ENCODE measurements at places on chromosomes 4 and X. TPM values are rescaled to one million over a fixed set of nuclear protein-coding genes. Genes with fewer than 3 reads are reported as not detected.

DNA sequence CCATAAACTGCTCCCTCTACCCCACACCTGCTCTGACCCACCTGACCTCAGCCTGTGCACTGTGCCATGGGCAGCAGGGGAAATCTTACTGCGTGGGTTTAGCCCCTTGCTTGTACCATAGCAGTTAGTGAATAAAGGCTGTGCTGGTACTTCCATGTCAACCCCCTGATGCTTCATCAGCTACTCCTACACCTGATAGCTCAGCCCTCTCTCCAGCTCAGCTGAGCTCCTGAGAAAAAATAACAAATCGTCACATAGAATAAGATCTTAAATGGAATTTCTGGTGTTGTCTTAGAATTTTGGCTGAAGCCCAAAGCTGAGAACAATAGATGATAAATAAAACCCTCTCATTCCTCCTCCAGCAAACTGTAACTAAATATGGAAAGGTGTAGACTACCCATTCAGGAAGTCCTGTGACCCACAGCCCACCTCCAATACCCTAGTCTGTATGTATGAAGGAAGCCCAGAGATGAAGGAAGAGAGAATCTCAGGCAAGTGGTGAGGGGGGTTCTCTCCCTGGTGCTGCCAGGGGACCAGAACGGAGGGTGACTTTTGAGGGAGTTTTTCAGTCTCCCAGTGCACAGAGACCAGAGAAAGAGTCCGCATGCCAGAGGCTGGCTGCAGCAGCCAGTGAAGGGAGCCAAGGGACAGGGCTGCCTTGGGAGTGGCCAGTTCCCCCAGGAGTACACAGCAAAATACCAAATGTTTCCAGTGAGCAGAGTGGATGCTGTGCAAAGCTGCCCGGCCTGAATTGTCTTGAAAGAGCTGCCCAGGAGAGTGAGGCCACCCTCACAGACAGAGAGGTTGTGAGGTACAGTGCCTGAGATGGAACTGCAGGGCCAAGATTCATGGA lies 227.3 kb downstream of the QDPR start:
- no peak for DNase-seq
- no peaks in the 10 kb centered on the region for H3K4me1 ChIP-seq
- no peaks in the 10 kb centered on the region for H3K36me3 ChIP-seq
- no peak overlapping the region for H3K4me3 ChIP-seq
- H3K27me3 ChIP-seq: no peaks in the 10 kb centered on the region

GRCh38 chr4:148961526-148961925 lies 519.3 kb upstream of the NR3C2 start:
- no peaks in the 10 kb centered on the region for H3K36me3 ChIP-seq
- DNase-seq: no peak
- no peak overlapping the region for H3K4me3 ChIP-seq
- H3K27ac ChIP-seq: no peak overlapping the region
- H3K4me1 ChIP-seq: no peaks in the 10 kb centered on the region
- H3K27me3 ChIP-seq: no peaks in the 10 kb centered on the region

DNA sequence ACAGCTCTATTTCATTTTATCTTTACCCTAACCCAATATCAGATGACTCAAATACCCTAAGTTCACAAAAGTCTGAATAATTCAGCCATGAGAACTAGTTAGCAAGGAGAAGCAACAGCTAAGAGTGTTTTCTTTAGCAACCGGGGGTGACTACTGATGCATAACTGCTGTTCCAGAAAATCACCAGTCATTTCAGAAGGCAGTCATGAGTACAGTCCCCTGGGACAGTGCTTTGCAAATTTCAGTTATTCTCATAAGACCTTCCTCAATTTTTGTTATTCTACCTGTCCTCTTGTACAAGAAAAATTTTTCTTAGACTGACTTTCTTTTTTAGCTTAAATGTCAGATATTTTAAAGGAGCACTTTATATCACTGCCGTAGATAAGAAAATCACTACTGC lies 16.4 kb downstream of the BANK1 start:
- no peaks in the 10 kb centered on the region for H3K27me3 ChIP-seq
- no peaks in the 10 kb centered on the region for H3K36me3 ChIP-seq
- H3K4me3 ChIP-seq: no peak overlapping the region
- no peak for DNase-seq
- H3K27ac ChIP-seq: no peak overlapping the region

- peak overlapping the region; percentile 59 for H3K27ac ChIP-seq
- DNase-seq: peak; percentile 70
- H3K4me1 ChIP-seq: peaks cover 21% of the 10 kb centered on the region
- H3K4me3 ChIP-seq: peak overlapping the region; percentile 54
- no peaks in the 10 kb centered on the region for H3K27me3 ChIP-seq
Measured at GRCh38 chr4:11471618-11472017, 42.9 kb upstream of the HS3ST1 start.

GRCh38 chrX:13254076-13254785 lies 65.6 kb downstream of the ATXN3L start:
- no peaks in the 10 kb centered on the region for H3K4me1 ChIP-seq
- no peaks in the 10 kb centered on the region for H3K27me3 ChIP-seq
- peak overlapping the region; percentile 38 for H3K27ac ChIP-seq
- no peaks in the 10 kb centered on the region for H3K36me3 ChIP-seq
- H3K4me3 ChIP-seq: no peak overlapping the region
- DNase-seq: no peak

DNA sequence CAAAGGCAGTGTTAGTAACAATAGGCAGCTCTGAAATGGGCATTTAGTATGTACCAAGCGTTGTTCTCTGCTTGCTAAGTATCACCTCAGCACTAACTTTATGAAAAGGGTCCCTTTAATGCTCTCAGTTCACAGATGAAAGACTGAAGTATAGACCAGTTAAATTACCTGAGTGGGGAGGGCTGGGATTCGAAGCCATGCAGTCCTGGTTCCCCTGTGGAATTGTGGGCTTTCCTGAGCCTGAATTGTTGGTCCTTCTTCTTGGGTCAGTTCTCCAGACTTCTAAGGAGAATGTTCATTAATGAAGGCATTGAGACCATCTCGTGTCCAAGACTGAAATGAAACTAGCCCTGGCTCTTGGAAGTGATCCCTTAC lies 7.7 kb upstream of the PRDM8 start:
- H3K4me1 ChIP-seq: peaks cover 14% of the 10 kb centered on the region
- no peaks in the 10 kb centered on the region for H3K36me3 ChIP-seq
- no peak overlapping the region for H3K27ac ChIP-seq
- H3K27me3 ChIP-seq: no peaks in the 10 kb centered on the region
- H3K4me3 ChIP-seq: no peak overlapping the region

GRCh38 chr4:76954489-76954888 lies 4.9 kb downstream of the SEPTIN11 start:
- no peak for DNase-seq
- H3K27ac ChIP-seq: no peak overlapping the region
- H3K27me3 ChIP-seq: no peaks in the 10 kb centered on the region
- H3K36me3 ChIP-seq: no peaks in the 10 kb centered on the region
- no peak overlapping the region for H3K4me3 ChIP-seq

DNA sequence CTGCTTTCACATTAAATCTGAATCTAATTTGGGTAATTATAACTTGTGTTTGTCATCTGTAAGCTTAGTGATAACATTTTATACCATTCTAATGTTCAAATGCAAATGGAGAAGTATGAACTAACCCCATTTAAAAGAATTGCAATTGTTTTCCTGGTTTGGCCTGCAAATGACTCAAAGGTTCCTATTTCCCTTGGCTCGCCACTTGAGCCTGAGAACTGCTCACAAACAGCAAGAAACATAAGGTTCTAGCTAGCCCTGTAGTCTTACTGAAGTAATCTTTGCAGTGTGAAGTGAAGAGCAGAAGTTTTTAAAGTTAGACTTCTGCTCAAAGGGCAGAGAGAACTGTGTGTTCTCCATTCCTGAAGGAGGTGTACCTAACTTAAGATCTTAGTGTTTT lies 27.2 kb downstream of the UPRT start:
- no peaks in the 10 kb centered on the region for H3K27me3 ChIP-seq
- no peak overlapping the region for H3K4me3 ChIP-seq
- DNase-seq: no peak
- no peaks in the 10 kb centered on the region for H3K4me1 ChIP-seq
- no peaks in the 10 kb centered on the region for H3K36me3 ChIP-seq
- no peak overlapping the region for H3K27ac ChIP-seq

- H3K36me3 ChIP-seq: no peaks in the 10 kb centered on the region
- no peaks in the 10 kb centered on the region for H3K27me3 ChIP-seq
- no peak for DNase-seq
- no peak overlapping the region for H3K4me3 ChIP-seq
Measured at GRCh38 chr4:27132497-27132896, 271.9 kb downstream of the STIM2 start.

DNA sequence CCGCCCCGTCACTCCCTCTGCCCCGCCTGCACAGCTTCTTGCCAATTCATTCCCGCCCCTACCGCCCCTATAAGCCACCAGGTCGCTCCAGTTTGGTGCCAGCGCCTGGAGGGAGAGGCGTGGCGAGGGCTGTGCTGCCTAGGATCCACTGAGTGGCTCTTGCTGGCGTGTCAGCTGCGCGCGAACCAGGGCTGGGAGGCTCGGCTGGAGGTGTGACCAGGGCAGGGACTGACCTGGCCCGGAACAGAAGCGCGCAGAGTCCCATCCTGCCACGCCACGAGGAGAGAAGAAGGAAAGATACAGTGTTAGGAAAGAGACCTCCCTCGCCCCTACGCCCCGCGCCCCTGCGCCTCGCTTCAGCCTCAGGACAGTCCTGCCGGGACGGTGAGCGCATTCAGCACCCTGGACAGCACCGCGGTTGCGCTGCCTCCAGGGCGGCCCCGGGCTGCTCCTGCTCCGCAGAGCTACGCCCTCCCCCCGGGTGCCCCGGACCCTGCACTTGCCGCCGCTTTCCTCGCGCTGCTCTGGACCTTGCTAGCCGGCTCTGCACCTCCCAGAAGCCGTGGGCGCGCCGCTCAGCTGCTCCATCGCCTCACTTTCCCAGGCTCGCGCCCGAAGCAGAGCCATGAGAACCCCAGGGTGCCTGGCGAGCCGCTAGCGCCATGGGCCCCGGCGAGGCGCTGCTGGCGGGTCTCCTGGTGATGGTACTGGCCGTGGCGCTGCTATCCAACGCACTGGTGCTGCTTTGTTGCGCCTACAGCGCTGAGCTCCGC lies at the start of gene GPR78:
Gene GPR78 (plus strand): TSS at position 72 of the 773 bp plus-strand sequence. CDS start 591 bp downstream, at position 663.
- H3K4me1 ChIP-seq: no peaks in the 10 kb centered on the region
- H3K27ac ChIP-seq: no peak within 1 kb of the TSS
- no peak for DNase-seq
- H3K4me3 ChIP-seq: no peak within 1 kb of the TSS
- H3K36me3 ChIP-seq: no peaks in the 10 kb centered on the region

DNA sequence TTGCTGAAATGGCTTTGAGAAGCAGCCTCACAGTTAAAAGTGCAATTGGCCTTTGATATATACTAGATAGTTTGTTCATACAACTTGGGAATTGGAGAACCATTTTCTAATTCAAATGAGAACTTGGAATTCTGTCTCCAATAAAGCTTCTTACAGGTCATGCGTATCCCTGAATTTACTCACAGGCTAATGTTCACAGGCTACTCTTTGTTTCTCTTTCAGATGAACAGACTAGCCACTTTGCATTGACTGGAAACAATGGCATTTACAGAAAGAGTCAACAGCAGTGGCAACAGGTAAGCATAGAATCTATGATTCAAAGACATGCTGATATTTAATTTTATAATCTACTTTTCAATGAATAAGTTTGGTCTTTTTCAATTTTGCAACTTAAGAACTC lies 13.5 kb downstream of the AFF1 start:
- no peak for DNase-seq
- H3K27me3 ChIP-seq: no peaks in the 10 kb centered on the region
- no peaks in the 10 kb centered on the region for H3K36me3 ChIP-seq
- H3K4me3 ChIP-seq: no peak overlapping the region
- H3K4me1 ChIP-seq: peaks cover 16% of the 10 kb centered on the region

- H3K4me3 ChIP-seq: no peak overlapping the region
- no peaks in the 10 kb centered on the region for H3K36me3 ChIP-seq
- H3K27ac ChIP-seq: no peak overlapping the region
- DNase-seq: no peak
- H3K27me3 ChIP-seq: no peaks in the 10 kb centered on the region
Measured at GRCh38 chr4:180947425-180947824, 1295.8 kb upstream of the TENM3 start.

- no peak overlapping the region for H3K27ac ChIP-seq
- no peaks in the 10 kb centered on the region for H3K27me3 ChIP-seq
- H3K4me3 ChIP-seq: no peak overlapping the region
- H3K36me3 ChIP-seq: no peaks in the 10 kb centered on the region
- H3K4me1 ChIP-seq: peaks cover 5% of the 10 kb centered on the region
Measured at GRCh38 chrX:119424999-119425398, 25.9 kb downstream of the SLC25A43 start.

DNA sequence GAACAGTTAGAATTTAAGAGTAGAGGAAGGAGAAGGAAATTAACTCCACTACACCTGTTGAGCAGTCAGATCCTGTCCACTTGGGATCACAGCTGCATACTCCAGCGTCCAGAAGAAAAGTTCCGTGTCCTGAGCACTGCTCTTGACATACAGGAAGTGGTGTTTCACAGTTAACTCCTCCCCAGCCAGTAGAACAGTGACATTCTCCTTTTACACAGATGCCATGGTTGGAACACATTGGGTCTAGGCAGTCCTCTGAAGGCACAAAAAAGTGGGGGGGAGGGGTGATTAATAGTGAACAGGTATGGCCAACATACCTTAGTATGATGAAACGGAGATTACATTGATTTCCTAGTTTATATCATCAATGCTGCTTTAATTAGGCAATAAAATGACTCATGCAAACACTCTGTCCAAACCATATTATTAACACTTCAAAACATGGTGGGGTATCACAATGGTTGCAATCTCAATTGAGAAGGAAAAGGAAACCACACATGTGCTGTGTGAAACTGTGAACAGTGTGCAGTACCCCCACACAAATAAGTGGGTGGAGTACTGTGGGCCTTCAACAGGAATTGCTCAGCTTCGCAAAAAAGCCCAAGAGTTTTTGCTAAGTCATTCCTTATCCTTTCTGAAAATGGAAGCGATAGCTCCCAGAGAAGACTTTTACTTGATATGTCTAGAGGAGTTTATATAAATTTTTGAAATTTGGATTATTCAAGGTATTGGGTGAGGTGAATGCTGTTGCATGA lies 295.6 kb downstream of the SH2D1A start:
- H3K36me3 ChIP-seq: no peaks in the 10 kb centered on the region
- H3K27me3 ChIP-seq: no peaks in the 10 kb centered on the region
- no peak overlapping the region for H3K27ac ChIP-seq
- H3K4me3 ChIP-seq: no peak overlapping the region
- no peaks in the 10 kb centered on the region for H3K4me1 ChIP-seq
- no peak for DNase-seq

DNA sequence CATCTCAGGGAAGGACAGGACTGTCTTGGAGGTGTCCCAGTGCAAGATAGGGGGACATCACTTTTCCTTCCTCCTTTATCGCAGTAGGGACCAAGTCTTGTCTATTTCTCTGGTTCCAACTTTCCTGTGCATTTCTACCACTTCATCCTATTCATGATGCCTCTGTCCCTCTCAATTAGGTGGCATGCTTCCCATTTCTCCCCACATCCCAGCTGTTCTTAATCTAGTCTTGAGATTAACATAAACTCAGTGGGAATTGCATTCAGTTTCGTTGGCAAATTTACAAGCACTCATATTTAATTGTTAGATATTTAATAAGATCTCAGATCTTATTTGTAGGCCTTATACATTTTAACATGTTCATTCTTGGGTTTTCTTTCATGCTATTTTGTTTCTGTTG lies 15.7 kb upstream of the ODAM start:
- H3K4me3 ChIP-seq: no peak overlapping the region
- no peak overlapping the region for H3K27ac ChIP-seq
- no peak for DNase-seq
- H3K36me3 ChIP-seq: no peaks in the 10 kb centered on the region
- H3K4me1 ChIP-seq: no peaks in the 10 kb centered on the region

TEX13D gene
- total RNA-seq: 0.46 TPM

PCDH18 gene
- not detected for total RNA-seq

ARSJ gene
- not detected for total RNA-seq

TRPC3 gene
- 0.35 TPM for total RNA-seq

FHIP1A gene
- 0.15 TPM for total RNA-seq

GAGE10 gene
- total RNA-seq: not detected

TCEAL7 gene
- not detected for total RNA-seq

Measured in CD8-positive, alpha-beta memory T cell (primary cell).